ENCODE measurements at places on chromosomes 5 and 9.

DNA sequence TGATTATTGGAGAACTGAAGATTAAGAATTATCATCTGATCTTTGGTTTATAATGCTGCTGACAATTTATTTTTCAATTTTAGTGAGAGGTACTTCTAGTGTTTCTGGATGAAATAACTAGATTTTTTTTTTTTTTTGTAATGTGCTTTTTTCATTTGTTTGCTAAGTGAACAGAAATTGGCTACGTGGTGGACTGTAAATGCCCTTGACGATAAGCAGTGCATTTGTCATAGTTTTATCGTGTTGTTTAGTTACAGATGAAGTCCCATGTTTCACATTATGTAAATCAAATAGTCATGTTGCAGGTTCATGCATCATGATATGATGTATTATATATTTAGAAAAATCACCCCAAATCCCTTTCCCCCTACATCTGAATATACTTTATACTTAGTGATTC, 81.0 kb downstream of the ADAMTS19 start:
- DNase-seq, result no peak

DNA sequence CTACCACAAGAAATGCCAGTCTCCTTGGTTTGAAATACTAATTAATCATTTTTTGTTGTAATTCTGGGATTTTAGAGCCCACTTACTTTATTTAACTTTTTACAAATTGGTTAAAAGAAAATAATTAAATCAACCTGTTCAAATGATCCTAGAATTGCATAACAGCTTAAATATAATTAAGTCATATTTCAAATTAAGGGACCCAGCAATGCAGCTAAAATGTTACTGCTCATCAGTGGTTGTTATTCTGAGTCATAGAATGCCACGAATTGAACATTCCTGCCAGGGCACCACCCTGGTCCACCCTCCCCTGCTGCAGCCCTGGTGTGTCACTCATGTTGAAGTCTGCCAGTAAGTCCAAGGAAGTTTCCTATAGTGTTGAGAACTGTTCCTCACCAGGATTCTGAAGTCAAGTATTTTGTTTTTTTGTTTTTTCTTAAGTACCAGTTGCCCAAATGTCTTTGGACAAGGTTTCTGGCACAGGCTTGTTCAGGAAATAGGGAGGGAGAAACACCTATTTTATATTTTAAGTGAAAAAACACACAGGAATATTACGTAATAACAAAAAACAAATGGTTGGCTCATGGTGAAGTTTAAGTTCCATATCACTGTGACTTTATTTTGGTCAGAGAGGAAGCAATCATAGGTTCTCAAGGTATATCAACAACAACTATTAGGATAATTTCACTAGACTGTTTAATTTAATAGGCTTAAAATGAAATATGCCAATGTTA, 4.3 kb upstream of the ITGA1 start:
- no peak for DNase-seq

GRCh38 chr5:75706016-75706415, 11.2 kb downstream of the POC5 start:
- DNase-seq, result no peak

DNA sequence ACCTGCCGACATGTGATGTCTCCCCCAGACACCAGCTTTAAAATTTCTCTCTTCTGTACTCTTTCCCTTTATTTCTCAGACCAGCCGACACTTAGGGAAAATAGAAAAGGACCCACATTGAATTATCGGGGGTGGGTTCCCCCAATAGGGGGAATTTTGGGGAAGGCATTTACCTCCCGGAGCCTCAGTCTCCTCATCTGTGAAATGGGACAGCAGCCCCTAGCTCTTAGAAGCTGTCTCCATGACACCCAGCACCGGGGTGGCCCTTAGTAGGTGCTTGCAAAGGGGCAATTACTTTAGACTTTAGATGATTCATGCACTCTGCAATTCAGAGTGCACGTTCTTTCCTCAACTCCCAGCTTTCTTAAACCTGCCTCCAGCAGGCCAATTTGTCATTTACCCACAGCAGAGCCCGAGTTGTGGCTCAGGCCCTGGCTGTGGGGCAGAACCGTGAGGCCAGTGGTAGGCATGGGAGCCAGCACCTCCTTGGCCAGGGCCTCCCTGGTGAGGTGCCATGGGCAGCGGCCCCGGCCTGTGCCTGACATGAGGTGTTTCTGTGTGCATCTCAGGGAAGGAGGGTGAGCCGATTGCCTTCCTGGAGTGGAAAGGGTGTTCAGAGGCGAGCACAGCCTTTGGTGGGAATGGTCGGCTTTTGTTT, 51.7 kb downstream of the SH3PXD2B start:
- no peak for DNase-seq

GRCh38 chr5:172909931-172910502, 49.2 kb upstream of the RPL26L1 start:
- DNase-seq, result no peak

GRCh38 chr5:55180016-55180415, 7.0 kb upstream of the CDC20B start:
- DNase-seq, result no peak

DNA sequence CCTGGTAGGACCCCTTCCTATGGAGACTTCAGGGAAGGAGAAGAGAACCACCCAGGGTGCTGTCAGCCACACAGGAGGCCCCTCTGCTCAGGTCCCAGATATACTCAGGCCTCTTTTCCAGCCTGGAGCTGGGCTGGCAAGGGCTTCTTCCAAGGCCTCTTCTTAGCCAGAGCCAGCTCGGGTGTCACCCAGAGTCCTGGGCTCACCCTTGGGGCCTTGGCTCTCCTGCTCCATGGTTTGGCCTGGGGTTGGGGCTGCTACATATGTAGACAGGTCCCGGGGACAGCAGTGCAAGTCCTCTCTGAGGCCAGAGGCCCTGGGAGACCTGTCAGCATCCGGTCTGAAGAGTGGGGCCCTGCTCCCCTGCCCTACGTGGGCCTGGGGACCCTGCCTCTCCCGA, 22.8 kb downstream of the PAEP start:
- DNase-seq, result no peak

DNA sequence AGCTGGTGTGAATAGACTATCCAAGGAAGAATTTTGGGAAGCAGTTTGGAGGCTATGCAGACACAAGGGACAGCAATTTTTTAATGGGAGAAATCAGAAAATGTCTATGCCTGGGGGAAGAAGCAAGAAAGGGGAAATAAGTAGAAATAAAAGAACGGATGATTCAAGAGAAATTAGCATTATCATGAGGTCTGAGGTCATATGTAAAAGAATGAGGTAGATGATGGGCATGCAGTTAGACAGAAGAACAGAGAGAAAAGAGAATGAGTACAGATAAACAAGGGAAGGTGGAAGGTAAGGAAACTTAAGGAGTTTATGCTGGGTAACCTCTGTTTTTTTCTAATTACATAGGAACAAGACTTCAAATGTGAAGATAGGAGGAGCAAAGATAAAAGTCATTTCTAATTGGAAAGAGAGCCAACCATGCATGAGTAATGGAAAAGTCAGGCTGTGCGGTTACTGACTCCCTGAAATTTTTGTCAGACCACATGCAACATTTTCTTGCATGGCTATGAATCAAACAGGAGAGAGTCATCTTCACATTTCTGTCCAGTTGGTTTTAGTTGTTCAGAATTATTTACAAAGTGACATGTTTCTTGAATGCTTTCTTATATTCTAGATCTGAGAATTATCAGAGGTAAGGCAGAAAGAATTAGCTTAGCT, 101.0 kb upstream of the PIK3R1 start:
- DNase-seq, result no peak

- no peak for DNase-seq
Measured at GRCh38 chr5:180136630-180137381, 65.2 kb upstream of the RNF130 start.

GRCh38 chr5:75405296-75405695, 68.3 kb downstream of the HMGCR start:
- DNase-seq, result no peak

GRCh38 chr5:33035851-33036527, 324.9 kb downstream of the NPR3 start:
- no peak for DNase-seq

Measured in naive thymus-derived CD4-positive, alpha-beta T cell (primary cell).